ENCODE measurements at places on chromosomes 6 and 20.

- H3K4me1 ChIP-seq: peaks cover 3% of the 10 kb centered on the region
- H3K4me3 ChIP-seq: no peak overlapping the region
- no peaks in the 10 kb centered on the region for H3K27me3 ChIP-seq
- DNase-seq: peak; percentile 61
- peaks cover 95% of the 10 kb centered on the region for H3K36me3 ChIP-seq
- no peak overlapping the region for H3K27ac ChIP-seq
Observed at GRCh38 chr20:37516811-37517750, 4.0 kb upstream of the NNAT start.

GRCh38 chr20:15627089-15627488, 946.2 kb downstream of the KIF16B start:
- H3K27ac ChIP-seq: no peak overlapping the region
- no peaks in the 10 kb centered on the region for H3K4me1 ChIP-seq
- DNase-seq: no peak

DNA sequence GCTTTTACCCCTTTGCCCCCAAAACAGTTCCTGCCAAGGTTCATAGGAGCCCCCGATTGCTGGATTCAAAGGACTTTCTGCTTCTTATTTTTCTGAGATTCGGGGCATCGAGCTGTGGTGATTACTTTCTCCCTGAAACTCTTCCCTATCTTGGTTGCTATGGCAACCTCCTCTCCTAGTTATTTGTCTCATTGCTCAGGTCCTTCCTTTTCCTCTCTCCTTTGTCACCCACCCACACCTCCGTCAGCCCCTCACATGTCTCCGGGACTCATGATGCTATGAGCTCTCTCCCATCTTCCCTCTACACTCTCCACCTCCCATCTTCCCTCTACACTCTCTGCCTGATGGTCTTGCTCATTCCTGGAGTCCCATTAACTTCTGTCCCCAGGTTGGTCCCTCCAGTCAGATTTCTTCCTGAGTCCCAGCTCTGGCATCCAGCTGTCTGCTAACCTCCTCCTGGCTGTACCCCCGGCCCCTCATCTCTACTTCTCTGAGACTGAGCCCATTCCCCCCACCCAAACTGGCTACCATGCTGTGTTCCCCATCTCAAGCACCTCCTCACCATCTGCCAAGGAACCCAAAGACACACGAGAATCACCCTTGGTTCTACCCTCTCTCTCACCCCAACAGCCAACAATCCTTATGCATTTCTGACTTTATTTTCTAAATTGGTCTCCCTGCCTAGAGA, 30.2 kb upstream of the NNAT start:
- H3K36me3 ChIP-seq: peaks cover 33% of the 10 kb centered on the region
- DNase-seq: peak; percentile 58
- H3K4me3 ChIP-seq: no peak overlapping the region
- H3K4me1 ChIP-seq: no peaks in the 10 kb centered on the region
- H3K27me3 ChIP-seq: no peaks in the 10 kb centered on the region
- H3K27ac ChIP-seq: no peak overlapping the region

DNA sequence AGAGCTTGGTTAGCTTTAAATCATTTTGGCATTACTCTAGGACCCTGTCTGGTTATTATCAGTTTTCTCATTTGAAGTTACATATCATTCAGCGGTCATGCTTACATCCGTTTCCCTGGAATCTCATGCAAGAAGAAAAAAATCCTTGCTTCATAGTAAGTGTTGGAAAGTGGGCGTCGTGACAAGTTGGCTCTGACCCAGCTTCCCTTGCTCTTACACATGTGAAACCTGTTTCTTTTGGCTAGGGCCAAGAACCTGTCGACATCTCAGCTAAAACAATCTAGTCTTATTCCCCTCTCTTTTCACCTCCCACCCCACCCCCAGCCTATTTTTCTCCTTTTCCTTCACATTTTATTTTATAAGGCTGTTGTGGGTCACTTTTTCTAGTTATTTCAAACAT, 45.5 kb downstream of the ANKS1A start:
- H3K27me3 ChIP-seq: no peaks in the 10 kb centered on the region
- H3K4me3 ChIP-seq: no peak overlapping the region
- no peak for DNase-seq
- H3K27ac ChIP-seq: no peak overlapping the region
- H3K36me3 ChIP-seq: no peaks in the 10 kb centered on the region

- H3K4me3 ChIP-seq: no peak overlapping the region
- no peak for DNase-seq
- no peaks in the 10 kb centered on the region for H3K4me1 ChIP-seq
- H3K27ac ChIP-seq: no peak overlapping the region
- H3K36me3 ChIP-seq: no peaks in the 10 kb centered on the region
- H3K27me3 ChIP-seq: peaks cover 35% of the 10 kb centered on the region
Observed at GRCh38 chr6:101396548-101397173, 3.2 kb downstream of the GRIK2 start.

GRCh38 chr6:150230164-150230561, 87.3 kb downstream of the PPP1R14C start:
- H3K27me3 ChIP-seq: no peaks in the 10 kb centered on the region
- H3K27ac ChIP-seq: peak overlapping the region; percentile 65
- DNase-seq: no peak
- H3K36me3 ChIP-seq: no peaks in the 10 kb centered on the region
- no peak overlapping the region for H3K4me3 ChIP-seq

GRCh38 chr6:147625946-147626345, 117.5 kb downstream of the SAMD5 start:
- H3K4me3 ChIP-seq: no peak overlapping the region
- H3K4me1 ChIP-seq: no peaks in the 10 kb centered on the region
- H3K27me3 ChIP-seq: no peaks in the 10 kb centered on the region

- H3K27me3 ChIP-seq: no peaks in the 10 kb centered on the region
- no peak for DNase-seq
- no peaks in the 10 kb centered on the region for H3K36me3 ChIP-seq
- H3K4me1 ChIP-seq: no peaks in the 10 kb centered on the region
Observed at GRCh38 chr20:10263385-10264165, 44.9 kb downstream of the SNAP25 start.

DNA sequence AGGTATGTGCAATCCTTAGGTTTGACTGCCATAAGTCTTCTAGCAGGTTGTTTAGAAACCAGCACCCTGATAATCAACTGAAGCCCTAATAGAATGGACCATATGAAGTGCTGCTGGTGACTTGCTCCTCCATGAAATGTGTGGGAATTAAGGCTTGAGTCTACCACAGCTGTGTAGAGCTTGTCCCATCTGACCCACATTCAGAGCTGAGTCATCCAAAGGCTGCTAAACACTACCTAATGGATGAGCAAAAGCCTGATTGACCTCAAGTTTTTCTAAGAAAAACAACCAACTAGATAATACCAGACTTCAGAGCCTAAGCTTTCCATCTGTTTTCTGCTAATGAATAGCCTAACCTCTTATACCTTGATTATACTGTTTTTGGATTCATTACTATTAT, 120.3 kb upstream of the MOCS1 start:
- H3K36me3 ChIP-seq: no peaks in the 10 kb centered on the region
- no peak overlapping the region for H3K4me3 ChIP-seq
- H3K4me1 ChIP-seq: no peaks in the 10 kb centered on the region
- no peak for DNase-seq
- H3K27ac ChIP-seq: no peak overlapping the region
- H3K27me3 ChIP-seq: no peaks in the 10 kb centered on the region

GRCh38 chr6:151275121-151275520, 35.4 kb downstream of the AKAP12 start:
- H3K27me3 ChIP-seq: no peaks in the 10 kb centered on the region
- H3K4me1 ChIP-seq: peaks cover 3% of the 10 kb centered on the region
- no peak overlapping the region for H3K4me3 ChIP-seq
- no peak overlapping the region for H3K27ac ChIP-seq

GRCh38 chr20:25032478-25033264, 25.3 kb downstream of the ACSS1 start:
- no peaks in the 10 kb centered on the region for H3K4me1 ChIP-seq
- no peak overlapping the region for H3K4me3 ChIP-seq
- no peaks in the 10 kb centered on the region for H3K27me3 ChIP-seq
- no peak overlapping the region for H3K27ac ChIP-seq

DNA sequence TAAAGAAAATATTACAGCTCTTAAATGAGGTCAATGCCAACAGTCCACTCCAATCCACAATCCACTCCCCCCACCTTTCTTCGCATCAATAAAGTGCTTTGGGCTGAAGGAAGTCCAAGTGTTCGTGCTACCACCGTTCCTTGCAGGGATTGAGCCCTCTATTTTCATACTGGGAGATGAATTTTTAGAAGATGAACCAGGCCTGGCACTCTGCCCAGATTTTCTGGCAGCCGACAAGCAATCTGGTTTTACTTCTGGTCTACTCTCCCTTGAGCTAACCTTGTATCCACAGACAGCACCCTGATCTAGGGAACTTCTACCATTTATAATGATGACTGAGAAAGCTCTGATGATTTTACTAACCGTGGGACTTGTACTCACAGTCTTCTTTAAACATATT, 72.3 kb downstream of the BTBD9 start:
- H3K4me1 ChIP-seq: no peaks in the 10 kb centered on the region
- H3K27me3 ChIP-seq: no peaks in the 10 kb centered on the region
- DNase-seq: peak; percentile 63
- H3K27ac ChIP-seq: no peak overlapping the region
- H3K36me3 ChIP-seq: no peaks in the 10 kb centered on the region

DNA sequence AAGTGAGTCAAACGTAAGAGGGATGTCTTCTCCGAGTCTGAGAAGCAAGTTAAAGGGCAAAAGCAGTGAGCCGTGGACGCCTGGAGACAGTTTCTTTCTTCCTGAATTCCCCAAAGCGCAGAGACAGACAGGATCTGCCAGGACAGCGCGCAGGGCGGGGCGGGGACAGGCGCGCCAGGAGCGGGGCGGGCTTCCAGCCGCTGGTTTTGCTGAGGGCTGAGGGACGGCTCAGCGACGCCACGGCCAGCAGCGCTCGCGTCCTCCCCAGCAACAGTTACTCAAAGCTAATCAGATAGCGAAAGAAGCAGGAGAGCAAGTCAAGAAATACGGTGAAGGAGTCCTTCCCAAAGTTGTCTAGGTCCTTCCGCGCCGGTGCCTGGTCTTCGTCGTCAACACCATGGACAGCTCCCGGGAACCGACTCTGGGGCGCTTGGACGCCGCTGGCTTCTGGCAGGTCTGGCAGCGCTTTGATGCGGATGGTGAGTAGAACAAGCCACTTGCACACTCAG, at the start of gene SCGN:
SCGN (plus strand) TSS at position 209 of the 509 bp plus-strand sequence; CDS start at position 398, 189 bp downstream.
- peaks cover 36% of the 10 kb centered on the region for H3K27me3 ChIP-seq
- H3K36me3 ChIP-seq: no peaks in the 10 kb centered on the region
- no peak within 1 kb of the TSS for H3K4me3 ChIP-seq
- DNase-seq: no peak

GRCh38 chr6:11374036-11375010, 141.9 kb upstream of the NEDD9 start:
- no peak overlapping the region for H3K4me3 ChIP-seq
- H3K27me3 ChIP-seq: no peaks in the 10 kb centered on the region

DNA sequence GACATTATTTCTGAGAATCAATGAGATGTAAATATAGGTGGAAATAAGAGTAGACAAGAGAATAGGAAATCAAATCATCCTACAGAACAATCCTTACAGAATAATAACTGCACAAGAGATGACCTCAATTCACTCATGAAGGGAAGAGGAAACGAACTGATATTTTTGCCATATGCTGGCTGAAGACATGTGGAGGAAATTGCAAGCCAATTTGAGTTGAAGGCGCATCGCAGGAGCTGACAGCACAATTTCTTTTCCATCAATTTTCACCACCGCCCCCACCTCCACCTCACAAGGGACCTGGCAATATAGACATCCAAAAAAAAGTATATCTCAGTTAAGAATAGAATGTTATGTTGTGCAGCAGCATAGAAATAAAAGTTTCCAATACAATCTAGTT, 20.3 kb downstream of the CITED2 start:
- H3K4me3 ChIP-seq: no peak overlapping the region
- no peaks in the 10 kb centered on the region for H3K4me1 ChIP-seq
- DNase-seq: no peak
- H3K27me3 ChIP-seq: no peaks in the 10 kb centered on the region
- no peak overlapping the region for H3K27ac ChIP-seq

- H3K27ac ChIP-seq: no peak overlapping the region
- peaks cover 91% of the 10 kb centered on the region for H3K36me3 ChIP-seq
- no peak for DNase-seq
- H3K4me3 ChIP-seq: no peak overlapping the region
- no peaks in the 10 kb centered on the region for H3K27me3 ChIP-seq
- H3K4me1 ChIP-seq: no peaks in the 10 kb centered on the region
Observed at GRCh38 chr20:52160621-52161204, 30.9 kb downstream of the ZFP64 start.

DNA sequence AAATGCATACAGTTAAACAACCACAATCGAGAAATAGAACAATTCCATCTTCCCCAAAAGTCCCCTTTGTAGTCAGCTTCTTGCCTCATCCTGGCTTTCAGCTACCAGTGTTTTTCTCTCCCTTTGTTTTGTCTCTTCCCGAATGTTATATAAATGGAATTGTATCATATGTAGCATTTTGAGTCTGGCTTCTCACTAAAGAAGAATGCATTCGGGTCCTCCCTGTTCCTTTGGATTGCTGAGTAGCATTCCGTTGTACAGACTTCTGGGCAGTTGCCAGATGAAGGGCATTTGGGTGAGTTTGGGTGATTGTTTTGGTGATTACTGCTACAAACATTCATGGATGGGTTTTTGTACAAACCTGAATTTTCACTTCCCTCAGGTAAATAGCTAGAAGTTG, 27.8 kb downstream of the PRPH2 start:
- H3K27ac ChIP-seq: peak overlapping the region; percentile 76
- peaks cover 28% of the 10 kb centered on the region for H3K36me3 ChIP-seq
- no peaks in the 10 kb centered on the region for H3K27me3 ChIP-seq
- peaks cover 24% of the 10 kb centered on the region for H3K4me1 ChIP-seq

GRCh38 chr20:61426352-61426751, 174.3 kb downstream of the CDH4 start:
- peak; percentile 72 for DNase-seq
- peaks cover 4% of the 10 kb centered on the region for H3K4me1 ChIP-seq
- no peaks in the 10 kb centered on the region for H3K27me3 ChIP-seq
- H3K27ac ChIP-seq: no peak overlapping the region
- no peak overlapping the region for H3K4me3 ChIP-seq

GRCh38 chr6:40558102-40558501, 29.1 kb downstream of the LRFN2 start:
- H3K27ac ChIP-seq: no peak overlapping the region
- no peaks in the 10 kb centered on the region for H3K36me3 ChIP-seq
- no peak for DNase-seq
- H3K4me3 ChIP-seq: no peak overlapping the region
- H3K27me3 ChIP-seq: peaks cover 2% of the 10 kb centered on the region

GRCh38 chr20:53828682-53829254, 235.1 kb upstream of the ZNF217 start:
- DNase-seq: no peak
- peak overlapping the region; percentile 100 for H3K27ac ChIP-seq

Data from RWPE2 (cell line).